Activated T-cell treated with anti-CD3 and anti-CD28 coated beads for 48 hours (primary cell): ENCODE measurements at places on chromosomes 16 and 17.

DNA sequence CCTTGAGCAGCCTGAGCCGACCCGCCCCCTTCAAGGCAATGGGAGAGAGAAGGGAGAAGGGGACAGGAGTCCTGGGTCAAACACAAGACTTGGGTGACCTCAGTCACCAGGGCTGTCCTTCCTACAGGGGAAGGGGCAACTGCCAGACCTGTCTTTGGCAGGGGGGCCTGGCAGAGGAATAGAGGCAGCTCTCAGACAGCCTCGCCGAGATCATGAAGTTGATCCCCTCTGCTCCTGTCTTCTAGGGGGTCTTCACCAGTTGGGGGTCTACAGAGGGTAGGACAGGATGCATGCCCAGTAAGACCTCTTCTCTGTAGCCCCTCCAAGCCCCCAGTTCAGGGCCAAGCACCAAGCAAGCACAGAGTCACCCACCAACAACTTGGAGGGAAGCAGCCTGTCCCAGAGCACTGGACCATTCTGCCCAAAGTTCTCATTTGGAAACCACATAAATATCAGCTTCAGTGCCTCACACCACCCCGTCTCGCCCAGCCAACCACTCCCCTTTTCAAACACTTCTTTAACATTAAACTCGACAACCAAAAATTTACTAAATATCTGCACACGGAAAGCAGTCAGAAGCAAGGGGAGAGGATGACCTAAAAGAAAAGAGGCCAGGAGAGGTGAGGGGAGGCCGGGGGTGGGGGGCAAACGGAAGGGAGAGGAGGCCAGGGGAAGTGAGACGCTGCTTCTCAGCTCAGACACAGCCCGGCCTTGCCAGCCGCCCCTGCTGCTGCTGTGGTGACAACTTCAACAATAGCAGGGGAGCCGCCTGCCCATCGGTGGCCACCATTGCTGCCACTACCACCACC, 7.7 kb downstream of the DOK4 start:
- no peak for DNase-seq

- no peak for DNase-seq
These were observed at the start of gene VMO1 for GRCh38 chr17:4786106-4786511. Gene VMO1, minus strand, starts transcription at chr17:4786364. Its CDS starts 12 bp downstream, at chr17:4786352.

DNA sequence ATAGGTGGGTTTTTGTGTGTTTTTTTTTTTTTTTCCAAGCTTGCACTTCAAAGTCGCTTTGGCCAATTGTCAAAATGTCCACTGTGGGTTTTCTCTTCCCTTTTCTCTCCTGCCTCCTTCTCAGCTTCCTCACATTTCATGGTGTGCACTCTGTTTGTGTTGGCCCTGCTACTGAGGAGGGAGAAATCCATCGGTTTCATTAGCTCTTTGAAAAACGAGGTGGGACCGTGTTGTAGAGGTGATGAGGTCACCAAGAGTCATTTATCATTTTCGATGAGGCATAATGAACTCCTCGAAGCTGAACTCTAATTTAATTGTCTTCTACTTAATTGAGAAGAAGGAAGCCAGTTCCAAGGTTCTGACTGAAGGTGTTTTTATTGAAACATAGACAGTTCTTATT, 174.4 kb upstream of the TOX3 start:
- DNase-seq, result no peak

DNA sequence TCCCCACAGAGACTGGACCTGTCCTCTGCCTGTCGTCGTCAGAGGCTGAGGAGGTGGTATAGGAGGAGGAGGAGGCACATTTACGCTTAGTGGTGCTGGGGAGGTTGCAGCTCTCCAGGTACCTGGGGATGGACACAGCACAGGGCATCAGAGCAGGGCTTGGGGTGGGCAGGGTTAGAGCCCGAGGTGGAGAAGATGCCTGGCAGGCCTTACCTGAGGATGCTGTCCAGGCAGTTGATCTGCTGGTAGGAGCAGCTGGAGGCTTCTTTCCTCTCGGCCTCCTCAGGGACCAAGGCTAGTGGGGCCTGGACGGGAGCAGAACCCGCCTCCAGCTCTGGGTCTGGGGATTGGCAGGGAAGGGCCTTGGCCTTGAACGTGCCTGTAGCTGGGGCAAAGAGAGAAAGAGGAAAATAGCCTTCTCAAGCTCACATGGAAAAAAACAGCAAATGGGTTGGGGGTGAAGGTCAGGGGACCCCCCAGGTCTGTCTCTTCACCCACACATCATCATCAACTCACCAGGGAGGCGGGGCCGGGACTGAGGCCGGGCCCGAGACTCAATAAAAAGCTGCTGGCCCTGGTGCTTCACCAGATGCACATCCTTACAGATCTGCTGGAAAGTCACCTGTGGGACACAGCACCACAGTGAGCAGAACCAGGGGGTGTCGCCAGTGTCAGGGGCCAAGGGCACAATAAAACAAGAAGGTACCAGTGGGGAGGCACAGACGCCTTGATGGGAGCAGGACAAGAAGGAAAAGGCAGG, 5.6 kb downstream of the PER1 start:
- no peak for DNase-seq

GRCh38 chr17:21129023-21129681, 2.4 kb downstream of the DHRS7B start:
- no peak for DNase-seq

GRCh38 chr16:56732366-56732765, 2.4 kb downstream of the NUP93 start:
- DNase-seq, result no peak

DNA sequence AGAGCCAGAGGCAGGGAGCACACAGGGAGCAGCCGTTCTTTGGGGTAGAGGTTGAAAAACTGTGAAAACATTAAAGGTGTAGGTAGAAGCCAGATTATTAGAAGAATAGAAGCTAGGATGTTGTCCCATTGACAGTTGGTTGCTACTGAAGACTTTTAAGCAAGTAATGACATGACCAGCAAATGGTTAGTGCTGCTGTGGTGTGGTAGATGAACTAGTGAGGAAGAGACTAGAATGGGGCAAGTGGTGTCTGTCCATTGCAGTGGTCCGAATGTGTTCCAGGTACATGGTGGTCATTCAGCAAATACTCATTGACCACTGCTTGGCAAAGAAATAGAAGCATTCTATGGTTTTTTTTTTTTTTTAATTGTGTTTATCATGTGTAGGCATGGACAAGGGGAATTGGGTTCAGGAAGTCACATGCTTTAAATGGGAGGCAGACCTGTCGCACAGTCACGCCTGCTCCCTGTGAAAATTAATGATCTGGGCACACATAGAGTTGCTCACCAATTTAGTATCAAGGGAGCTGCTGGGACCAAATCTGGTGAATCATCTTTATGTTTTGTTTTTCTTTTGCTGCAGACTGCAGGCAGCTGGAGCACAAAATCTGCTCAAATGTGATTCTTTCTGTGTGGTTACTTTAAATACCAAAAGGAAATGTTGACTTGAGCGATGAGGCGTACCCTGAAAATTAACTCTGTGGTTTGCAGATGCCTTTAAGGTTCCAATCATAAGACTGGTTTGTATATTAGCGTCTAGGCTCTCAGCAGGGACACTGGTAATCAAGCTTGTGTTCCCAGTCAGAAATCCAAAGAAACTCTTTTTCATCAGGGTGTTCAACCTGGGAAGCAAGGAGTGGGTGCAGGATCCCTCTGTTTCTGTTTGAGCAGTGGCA, 30.7 kb downstream of the YPEL2 start:
- no peak for DNase-seq

DNA sequence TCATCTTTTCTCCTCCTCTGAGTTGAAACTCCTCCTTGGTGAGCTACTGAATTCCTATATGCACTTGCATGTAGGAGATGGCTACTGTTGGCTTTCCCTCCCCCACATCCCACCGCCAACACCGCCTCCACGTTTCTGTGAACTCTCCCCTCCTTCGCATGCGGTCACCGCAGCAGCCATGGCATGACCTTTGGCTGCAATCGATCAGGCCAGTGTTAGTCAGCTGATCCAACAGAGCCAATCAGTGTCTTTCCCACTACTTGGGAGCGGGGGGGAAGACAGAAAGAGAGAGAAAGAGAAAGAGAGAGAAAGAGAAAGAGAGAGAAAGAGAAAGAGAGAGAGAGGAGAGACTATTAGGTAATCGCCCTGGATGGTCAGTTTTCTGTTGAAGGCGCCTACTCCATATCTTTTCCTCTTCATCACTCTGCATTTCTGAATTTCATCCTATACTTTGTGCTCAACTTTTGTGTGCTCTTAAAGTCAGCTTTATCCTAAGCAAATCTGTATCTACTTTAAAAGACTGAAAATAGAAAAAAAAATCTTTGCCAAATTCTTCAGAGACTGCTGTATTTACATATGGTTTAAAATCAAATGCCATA, 22.7 kb downstream of the ASGR1 start:
- DNase-seq, result no peak

DNA sequence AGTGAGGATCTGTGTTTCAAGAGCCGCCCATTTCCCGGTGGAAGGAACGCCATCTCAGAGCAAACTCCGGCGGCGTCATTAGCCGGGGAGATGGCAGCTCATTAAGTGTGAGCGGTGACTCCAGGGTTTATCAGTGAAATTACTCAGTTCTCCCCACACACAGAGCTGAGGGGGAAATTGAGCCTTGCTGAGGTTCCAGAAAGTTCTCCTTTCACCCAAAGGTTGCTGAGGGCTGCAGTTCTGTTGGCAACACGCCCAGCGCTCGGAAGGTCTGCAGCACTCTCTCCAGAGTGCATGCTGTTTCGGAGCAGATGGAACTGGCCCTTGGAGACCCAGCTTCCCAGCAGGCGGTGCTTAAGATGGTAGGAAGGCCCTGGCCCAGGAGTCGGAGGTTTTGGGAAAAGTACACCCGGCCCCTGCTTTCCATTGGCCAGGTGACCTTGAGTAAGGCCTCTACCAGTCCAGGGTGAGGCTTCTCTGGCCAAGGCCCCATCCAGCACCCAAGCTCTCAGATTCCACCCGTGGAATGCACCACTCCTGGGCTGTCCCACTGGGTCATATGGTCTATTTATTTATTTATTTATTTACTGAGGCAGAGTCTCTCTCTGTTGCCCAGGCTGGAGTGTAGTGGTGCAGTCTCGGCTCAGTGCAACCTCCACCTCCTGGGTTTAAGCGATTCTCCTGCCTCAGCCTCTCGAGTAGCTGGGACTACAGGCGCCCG, 167.7 kb upstream of the CIBAR2 start:
- DNase-seq, result no peak

GRCh38 chr17:80242505-80242904, 18.1 kb upstream of the RNF213 start:
- DNase-seq, result no peak

DNA sequence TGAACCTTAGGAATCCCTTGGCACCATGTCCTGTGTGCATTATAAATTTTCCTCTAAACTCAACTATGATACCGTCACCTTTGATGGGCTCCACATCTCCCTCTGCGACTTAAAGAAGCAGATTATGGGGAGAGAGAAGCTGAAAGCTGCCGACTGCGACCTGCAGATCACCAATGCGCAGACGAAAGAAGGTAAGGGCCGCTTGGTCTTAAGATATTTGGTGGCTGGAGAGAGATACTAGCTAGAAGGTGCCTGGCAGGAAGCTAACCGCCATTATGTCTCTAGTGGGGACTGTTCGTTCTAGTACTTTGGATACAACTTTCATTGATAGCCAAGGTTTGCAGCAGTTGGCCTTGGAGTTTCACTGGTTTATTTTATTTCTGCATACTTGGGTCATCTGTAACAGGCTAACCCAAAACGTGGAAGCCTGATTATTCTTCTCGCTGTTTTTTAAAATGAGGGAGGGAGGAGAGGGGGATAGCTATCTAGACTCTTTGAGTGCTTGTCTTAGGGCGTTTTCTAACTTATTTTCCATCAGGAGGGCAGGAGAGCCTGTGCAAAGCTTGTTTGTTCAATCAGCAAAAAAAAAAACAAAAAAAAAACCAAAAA, 1.3 kb downstream of the RBBP6 start:
- DNase-seq, result no peak

GRCh38 chr16:2001456-2002355, 7.9 kb downstream of the ZNF598 start:
- no peak for DNase-seq

- DNase-seq, result no peak
These were observed 205.0 kb upstream of the ASIC2 start for GRCh38 chr17:33498069-33498468.

- DNase-seq, result no peak
These were observed 40.1 kb upstream of the CES5A start for GRCh38 chr16:55915096-55915827.

DNA sequence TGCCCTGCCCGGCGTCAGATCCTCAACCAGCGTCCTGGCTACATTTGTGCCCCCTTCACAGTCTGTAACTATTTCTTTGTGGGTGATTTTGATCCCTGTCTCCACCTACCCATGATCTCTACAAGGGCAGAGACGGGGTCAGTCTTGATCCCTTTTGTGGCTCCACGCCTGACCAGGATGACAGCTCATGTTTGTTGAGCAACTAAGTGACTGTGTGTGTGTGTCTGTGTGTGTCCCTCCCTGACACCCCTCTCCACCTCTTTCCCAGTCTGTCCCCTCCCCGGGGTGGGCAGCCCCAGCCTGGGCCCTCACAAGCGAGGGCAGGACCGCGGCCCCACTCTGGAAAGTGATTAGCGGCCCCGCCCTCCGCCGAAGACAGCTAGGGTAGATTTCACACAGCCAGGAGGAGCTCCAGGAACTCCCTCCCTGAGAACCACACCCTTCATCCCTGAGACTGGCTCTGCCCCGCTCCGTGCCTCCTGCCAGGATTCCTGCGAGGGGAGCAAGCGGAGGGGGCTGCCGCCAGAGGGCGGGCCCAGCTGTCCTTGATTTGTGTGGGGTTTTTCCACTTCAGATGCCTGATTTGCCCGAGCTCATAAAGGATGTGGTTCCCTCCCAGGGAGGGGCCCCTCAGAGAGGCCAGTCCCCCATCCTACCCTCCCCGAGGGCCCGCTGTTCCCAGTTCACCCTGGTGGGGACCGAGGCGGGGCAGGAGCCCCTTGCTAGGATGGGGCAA, 5.3 kb upstream of the HS3ST6 start:
- DNase-seq, result no peak

- DNase-seq, result no peak
These were observed 19.8 kb downstream of the MPG start for GRCh38 chr16:97822-98221.

DNA sequence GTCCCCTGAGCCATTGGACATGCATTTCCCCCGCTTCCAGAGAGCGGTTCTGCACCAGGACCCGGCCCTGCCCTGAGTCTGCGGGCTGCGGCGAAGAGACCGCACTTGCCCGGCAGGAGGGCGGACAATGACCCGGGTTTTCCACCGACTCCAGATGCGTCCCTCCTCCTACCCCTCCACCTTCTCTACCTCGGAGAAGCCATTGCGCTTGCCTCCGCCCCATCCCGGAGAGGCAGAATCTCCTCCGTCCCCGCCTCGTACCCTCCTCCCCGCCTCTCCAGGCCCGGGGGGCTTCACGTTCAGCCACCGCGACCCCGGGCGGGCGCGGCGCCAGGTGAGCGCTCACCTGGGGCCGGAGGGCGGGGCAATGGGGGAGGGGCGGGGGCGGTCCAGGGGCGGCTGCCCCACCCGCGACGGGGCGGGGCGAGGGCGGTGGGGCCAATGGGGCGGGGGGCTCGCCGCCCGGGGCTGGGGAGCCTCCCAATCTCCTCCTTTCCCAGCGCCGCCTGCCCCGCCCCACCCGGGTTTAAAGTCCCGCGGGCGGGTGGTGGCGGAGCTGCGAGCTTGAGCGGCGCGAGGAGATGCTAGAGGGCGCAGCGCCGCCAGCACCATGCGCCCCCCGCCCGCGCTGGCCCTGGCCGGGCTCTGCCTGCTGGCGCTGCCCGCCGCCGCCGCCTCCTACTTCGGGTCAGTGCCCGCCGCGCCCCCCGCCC, at the start of gene WNT9B:
Gene WNT9B, plus strand, starts transcription at position 555 of the 713 bp plus-strand sequence. Its CDS starts 56 bp downstream, at position 611.
- no peak for DNase-seq

GRCh38 chr16:73778887-73779286, 517.7 kb upstream of the PSMD7 start:
- DNase-seq, result no peak

- DNase-seq, result no peak
These were observed 704 bp downstream of the ASIC2 start for GRCh38 chr17:33292201-33292980.

GRCh38 chr17:81867170-81867990, 3.8 kb downstream of the ARHGDIA start:
- no peak for DNase-seq

GRCh38 chr16:2243031-2243528, 6.8 kb downstream of the DNASE1L2 start:
- DNase-seq, result no peak
